ENCODE measurements at places on chromosomes 4 and X.

- DNase-seq, result no peak
Measured at GRCh38 chrX:78168065-78168464, 28.6 kb upstream of the TAF9B start.

GRCh38 chrX:2451501-2452316 is 49.1 kb downstream of the DHRSX start:
- no peak for DNase-seq

DNA sequence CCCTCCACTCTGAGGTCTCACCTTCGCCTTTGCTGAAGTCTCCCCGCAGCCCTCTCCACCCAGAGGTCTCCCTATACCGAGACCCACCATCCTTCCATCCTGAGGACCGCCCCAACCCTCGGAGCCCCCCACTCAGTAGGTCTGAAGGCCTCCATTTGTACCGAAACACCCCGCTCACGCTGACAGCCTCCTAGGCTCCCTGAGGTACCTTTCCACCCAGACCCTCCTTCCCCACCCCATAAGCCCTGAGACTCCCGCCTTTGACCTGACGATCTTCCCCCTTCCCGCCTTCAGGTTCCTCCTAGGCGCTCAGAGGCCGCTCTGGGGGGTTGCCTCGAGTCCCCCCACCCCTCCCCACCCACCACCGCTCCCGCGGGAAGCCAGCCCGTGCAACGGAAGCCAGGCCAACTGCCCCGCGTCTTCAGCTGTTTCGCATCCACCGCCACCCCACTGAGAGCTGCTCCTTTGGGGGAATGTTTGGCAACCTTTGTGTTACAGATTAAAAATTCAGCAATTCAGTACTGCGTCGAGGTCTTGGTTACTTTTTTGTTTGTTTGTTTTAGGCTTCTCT is 5.0 kb downstream of the SOD3 start:
- DNase-seq, result no peak

GRCh38 chr4:109953556-109953955 is 40.9 kb downstream of the EGF start:
- no peak for DNase-seq

- DNase-seq, result no peak
Measured at GRCh38 chrX:54043541-54044125, 640 bp downstream of the PHF8 start.

DNA sequence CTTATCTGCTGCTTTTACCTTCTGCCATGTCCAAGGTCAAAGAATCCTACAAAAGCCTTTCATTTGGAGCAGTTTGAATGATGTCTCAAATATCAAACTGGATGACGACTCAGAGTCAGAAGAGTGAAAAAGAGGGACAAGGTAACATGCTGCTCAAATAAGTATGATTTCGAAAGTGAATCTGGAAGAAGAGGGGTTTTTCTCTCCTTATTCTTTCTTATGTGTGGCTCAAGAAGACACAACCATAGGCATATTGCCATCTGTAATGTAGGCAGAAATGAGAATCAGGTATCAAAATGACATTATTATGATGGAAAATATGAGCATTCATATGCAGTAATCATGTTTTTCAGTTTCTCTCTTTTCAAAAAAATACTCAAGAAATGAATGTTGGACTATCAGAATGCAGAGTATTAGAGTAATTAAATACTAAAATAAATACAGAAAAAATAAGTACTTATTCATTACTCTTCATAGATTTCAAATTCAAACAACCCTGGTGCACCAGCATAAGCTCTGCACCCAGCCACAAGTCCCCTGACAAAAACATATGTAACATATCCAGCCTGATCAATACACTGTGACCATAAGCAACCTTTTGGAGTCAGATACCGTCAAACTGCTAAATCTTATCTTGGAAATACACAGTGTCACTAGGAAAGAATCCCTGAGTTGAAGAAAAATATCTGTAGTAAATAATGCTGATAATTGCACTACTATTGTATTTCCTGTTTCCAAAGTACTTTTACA is 468.6 kb downstream of the INPP4B start:
- no peak for DNase-seq

DNA sequence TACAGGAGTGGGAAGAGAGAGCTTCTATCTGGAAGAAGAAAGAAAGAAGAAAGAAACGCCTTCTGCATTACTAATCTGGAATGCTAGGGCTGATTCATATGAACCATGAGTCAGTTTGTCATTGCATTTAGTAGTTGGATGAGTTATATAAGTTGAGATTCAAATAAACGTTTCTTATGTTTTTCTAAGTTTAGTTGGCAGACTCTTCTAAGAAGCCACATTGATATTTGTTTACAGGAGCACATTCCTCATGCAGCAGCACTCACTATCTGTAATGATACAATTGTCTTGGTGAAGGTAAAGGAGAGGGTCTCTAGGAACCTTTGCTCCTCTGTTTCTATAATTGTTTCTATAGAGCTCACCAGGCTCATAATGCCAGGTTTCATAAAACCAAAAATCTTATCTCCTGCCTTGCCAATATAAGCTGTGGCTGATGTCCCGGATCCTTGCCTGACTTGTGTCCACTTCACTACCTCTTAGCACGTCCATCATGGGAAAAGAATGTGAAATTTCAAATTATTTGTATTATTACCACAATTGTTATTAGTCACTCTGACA is 39.5 kb downstream of the HOPX start:
- DNase-seq, result no peak

DNA sequence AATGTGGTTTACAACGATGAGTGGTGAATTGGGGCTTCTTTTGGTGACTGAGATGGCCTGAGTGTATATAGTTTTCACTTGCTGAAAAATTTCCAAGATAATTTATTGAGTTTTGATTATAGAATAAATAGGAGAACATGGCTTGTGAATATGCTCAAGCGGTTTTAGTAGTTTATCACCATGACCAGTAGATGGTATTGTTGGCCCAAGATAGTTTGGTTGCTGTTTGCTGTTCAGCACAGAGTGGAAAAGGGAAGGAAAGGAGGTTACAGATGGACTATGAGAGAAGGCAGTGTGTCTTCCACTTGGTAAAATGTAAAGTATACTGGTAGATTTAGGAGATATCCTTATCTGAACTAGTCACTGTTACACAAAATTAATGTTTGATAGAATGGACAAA is 55.8 kb upstream of the POU4F2 start:
- no peak for DNase-seq

- DNase-seq, result no peak
Measured at GRCh38 chr4:186724058-186724863, 605 bp upstream of the FAT1 start.

GRCh38 chrX:80808881-80809411 is 731 bp downstream of the BRWD3 start:
- no peak for DNase-seq

GRCh38 chrX:43525901-43526610 is 130.0 kb upstream of the MAOA start:
- no peak for DNase-seq

- DNase-seq, result no peak
Measured at GRCh38 chr4:184373886-184374405, 100.4 kb downstream of the IRF2 start.

GRCh38 chrX:155745792-155746191 is 133.0 kb upstream of the TMLHE start:
- no peak for DNase-seq

- DNase-seq, result no peak
Measured at GRCh38 chr4:145513020-145513621, 31.5 kb downstream of the SMAD1 start.

DNA sequence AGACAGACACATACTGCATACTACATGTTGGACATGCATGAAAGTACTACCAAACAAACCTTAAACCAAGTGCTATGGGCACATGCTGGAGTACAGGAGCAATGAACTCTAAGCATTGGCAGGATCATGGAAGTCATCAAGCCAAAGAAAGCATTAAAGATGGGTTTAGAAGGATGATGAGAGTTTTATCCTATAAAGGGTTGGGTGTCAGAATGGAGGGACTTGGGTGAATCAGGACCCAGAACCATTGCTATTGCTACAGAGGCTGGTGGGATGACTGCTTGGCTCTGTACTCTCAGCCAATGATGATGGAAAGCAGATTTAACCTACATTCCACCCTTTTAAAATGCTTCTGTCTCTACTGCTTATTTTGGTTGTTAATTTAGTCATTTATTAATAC is 233.9 kb upstream of the EDA2R start:
- DNase-seq, result no peak

DNA sequence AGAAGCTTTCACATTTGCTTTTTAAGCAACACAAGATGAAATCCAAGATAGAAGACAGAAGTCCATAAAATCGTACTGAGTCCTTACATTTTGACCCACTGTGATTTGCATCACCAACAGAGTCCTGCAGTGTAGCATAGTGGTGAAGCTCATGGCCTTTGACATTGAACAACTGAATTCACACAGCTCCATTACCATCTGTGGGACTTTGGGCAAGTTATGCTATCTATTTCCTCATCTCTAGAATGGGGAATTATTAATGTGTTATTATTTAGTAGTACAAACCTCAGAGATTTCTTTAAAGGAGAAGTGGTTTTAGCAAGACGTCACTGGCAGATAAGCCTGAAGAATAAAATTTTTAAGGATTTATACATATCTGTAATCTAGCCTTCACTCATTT is 10.7 kb downstream of the GPRIN3 start:
- no peak for DNase-seq

GRCh38 chr4:72555377-72555831 is 13.6 kb downstream of the ADAMTS3 start:
- no peak for DNase-seq

- DNase-seq, result no peak
Measured at GRCh38 chr4:13876131-13876530, 248.6 kb upstream of the BOD1L1 start.

DNA sequence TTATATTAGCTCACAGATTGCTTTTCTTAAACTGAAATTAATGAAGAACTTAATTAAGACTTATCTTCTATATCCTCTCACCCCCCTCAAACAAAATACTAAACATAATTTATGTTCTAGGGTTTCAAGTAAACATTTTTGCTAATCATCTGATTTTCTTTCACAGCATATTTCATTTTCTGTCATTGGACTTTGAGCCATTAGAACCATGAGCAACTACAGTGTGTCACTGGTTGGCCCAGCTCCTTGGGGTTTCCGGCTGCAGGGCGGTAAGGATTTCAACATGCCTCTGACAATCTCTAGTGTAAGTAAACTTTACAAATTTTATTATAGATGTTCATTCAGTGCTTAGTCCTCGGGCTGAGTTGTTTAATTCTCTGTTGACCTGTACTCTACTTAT is 3.3 kb downstream of the PDLIM5 start:
- no peak for DNase-seq

DNA sequence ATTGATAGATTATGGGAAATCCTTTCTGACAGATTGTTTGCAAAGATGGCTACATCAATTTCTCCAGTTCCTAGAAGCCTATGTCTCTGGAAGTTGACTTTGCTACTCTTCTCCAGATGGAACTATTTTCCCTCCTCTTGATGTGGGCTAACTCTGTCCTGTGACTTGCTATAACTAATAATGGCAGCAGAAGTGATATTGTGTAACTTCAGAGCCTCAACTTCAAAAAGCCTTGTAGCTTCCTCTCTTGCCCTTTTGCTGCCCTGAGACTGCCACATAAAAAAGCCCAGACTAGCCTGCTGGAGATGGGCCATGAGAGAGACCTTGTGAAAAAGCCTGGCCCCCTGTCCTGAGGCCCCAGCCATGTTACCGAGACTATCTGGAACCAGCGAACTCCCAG is 210.7 kb upstream of the SLC7A11 start:
- no peak for DNase-seq

GRCh38 chr4:85700362-85700761 is 225.4 kb downstream of the ARHGAP24 start:
- DNase-seq, result no peak

DNA sequence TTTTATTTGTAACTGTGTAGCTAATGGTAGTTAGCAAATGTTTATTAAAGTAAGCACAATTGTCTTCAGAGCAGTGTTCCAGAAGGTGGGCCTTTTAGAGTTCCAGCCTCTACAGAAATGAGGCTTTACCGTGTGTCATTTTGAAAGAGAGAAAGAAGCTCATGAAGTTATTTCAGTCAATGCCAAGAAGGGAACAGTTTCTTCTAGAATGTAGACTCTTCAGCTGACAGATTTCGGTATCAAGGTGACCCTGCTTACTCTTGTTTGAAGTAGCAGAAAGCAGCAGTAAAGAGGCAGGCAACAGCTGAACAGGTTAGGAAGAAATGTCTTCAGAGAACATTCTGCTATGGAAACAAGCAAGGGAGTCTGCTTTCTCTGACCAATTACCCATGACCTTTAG is 93.6 kb downstream of the TASL start:
- DNase-seq, result no peak

DNA sequence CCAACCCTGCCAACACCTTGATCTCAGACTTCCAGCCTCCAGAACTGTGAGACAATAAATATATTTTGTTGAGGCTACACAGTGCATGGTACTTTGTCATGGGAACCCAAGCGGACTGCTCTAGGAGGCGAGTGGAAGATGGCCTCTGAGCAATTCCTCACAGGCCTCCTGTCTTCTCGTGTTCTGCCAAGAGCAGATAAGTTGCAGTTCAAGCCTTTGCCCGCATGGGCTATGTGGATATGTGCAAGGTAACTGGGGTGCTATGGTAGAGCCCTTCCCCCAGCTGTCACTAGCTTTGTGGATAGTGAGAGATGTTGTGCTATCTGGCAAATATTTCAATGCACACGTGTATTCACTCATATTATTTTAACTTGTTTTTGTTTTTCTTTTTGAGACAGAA is 156.0 kb upstream of the BCOR start:
- no peak for DNase-seq

DNA sequence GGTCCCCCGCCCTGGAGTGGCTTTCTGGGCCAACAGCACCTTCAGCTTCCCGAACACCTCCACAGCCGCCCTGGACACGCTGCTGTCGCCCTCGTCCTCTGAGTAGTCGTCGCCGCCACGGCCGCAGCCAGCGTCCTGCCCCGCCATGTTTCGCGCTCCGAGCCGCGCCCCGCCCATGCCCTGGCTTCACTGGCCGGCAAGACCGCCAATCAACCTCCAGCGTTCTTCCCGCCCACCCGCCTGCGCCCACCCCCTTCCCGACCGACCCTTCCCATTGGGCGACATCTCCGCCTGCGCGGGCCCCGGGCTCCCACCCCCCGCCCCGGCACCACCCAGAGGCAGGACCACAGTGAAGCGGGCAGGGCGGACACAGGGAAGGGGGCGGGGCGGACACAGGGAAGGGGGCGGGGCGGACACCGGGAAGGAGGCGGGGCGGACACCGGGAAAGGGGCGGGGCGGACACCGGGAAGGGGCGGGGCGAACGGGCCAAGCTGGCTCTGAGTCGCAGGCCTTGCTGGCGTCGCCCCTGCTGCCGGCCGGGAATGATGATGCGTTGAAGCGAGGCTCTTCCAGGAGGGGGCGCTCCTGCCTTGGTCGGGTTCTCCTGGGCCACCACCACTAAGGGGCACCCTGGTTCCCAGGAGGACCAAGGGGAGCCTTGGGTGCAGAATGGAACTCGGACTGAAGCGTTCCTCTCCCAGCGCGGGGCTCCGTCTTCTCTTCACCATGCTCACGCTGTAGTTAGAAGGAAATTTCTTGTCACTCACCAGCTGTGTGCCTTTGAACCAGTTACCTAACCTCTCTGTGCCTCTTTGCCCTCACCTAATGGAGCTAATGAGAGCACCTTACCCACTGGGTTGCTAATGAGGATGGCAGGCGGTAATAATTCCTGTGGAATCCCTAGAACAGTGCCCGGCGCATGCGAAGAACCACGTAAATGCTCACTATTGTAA is at the start of gene HAUS7:
TSS of gene HAUS7 (minus strand) at position 166 of the 953 bp plus-strand sequence. CDS start at position 147, 19 bp downstream.
- peak; percentile 73 for DNase-seq

Data from stimulated activated CD8-positive, alpha-beta memory T cell treated with anti-CD3 and anti-CD28 coated beads, Interleukin-4, amount 100 ng/mL, for 1 hour (primary cell).